K562 (cell line): ENCODE measurements at places on chromosomes 13 and 19. TPM values are rescaled to one million over a fixed set of nuclear protein-coding genes. Genes with fewer than 3 reads are reported as not detected.

- no peaks in the 10 kb centered on the region for H3K36me3 ChIP-seq
- no peaks in the 10 kb centered on the region for H3K27me3 ChIP-seq
- no peak for DNase-seq
- no peak overlapping the region for H3K4me3 ChIP-seq
- no peak overlapping the region for H3K27ac ChIP-seq
These were observed 541.4 kb upstream of the SLITRK5 start for GRCh38 chr13:87129602-87130300.

HRC gene
- 14.8 and 15.6 TPM in 2 replicates for total RNA-seq

FGF9 gene
- total RNA-seq: not detected in 2 replicates

- H3K4me1 ChIP-seq: peaks cover 9% of the 10 kb centered on the region; the same call in 2 of the 3 replicates
- peaks cover 28% of the 10 kb centered on the region; the same call in 2 of the 3 replicates for H3K36me3 ChIP-seq
- no peak overlapping the region for H3K27ac ChIP-seq
- no peaks in the 10 kb centered on the region for H3K27me3 ChIP-seq
- DNase-seq: no peak
These were observed 32.8 kb downstream of the MLLT1 start for GRCh38 chr19:6247007-6247288.

ATP8A2 gene
- not detected in 2 replicates for total RNA-seq

EPN1 gene
- total RNA-seq: 138 and 142 TPM in 2 replicates

METTL21C gene
- not detected in 2 replicates for total RNA-seq

KLF1 gene
- total RNA-seq: 144 and 168 TPM in 2 replicates

DNA sequence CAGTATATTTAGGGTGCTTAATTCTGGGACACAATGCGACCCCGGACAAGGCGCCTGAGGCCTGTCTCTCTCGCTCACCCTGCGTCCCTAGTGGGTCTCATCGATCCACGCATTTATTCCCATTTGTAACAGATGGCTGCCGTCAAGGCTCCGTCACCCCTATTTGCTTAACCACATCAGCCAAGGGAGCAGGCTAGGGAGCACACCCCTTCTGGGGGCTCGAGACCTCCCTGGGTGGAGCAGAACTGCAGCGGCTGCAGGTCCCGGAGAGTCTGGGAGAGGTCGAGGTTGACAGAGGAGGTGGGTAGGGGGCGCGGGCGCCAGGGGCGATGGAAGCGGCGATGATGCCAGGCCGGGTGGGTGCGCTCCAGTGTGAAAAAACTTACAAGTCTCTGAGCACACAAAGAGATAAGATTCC is 507 bp downstream of the ALG5 start:
- peak overlapping the region; percentile 96 for H3K4me3 ChIP-seq
- peaks cover 47% of the 10 kb centered on the region for H3K36me3 ChIP-seq
- H3K27ac ChIP-seq: peak overlapping the region; percentile 100
- no peaks in the 10 kb centered on the region for H3K27me3 ChIP-seq

RASIP1 gene
- 3.4 and 4.6 TPM in 2 replicates for total RNA-seq
